ENCODE measurements at places on chromosomes 4 and X. TPM values are rescaled to one million over a fixed set of nuclear protein-coding genes. Genes with fewer than 3 reads are reported as not detected.

SOD3 gene
- 13.6 TPM for total RNA-seq

SCFD2 gene
- 16.2 TPM for total RNA-seq

GLOD5 gene
- not detected for total RNA-seq

HTT gene
- total RNA-seq = 43.8 TPM

CLDN22 gene
- total RNA-seq = not detected

RHOXF2 gene
- total RNA-seq = not detected

LUZP4 gene
- not detected for total RNA-seq

NPY2R gene
- total RNA-seq = not detected

SCRG1 gene
- 1.0 TPM for total RNA-seq

LINC00632 gene
- 6.8 TPM for total RNA-seq

ESX1 gene
- not detected for total RNA-seq

MXRA5 gene
- total RNA-seq = 34.4 TPM

TKTL2 gene
- under 0.01 TPM for total RNA-seq

FOXR2 gene
- total RNA-seq = not detected

TLR2 gene
- 4.7 TPM for total RNA-seq

PITX2 gene
- total RNA-seq = 16.2 TPM

FRMPD3 gene
- under 0.01 TPM for total RNA-seq

MGAT4D gene
- total RNA-seq = not detected
